Tongue (tissue), 3 donors: ENCODE measurements at places on chromosomes 6 and 20.

- DNase-seq, result no peak
These were observed 133.9 kb downstream of the ZDHHC14 start for GRCh38 chr6:157514659-157515496.

DNA sequence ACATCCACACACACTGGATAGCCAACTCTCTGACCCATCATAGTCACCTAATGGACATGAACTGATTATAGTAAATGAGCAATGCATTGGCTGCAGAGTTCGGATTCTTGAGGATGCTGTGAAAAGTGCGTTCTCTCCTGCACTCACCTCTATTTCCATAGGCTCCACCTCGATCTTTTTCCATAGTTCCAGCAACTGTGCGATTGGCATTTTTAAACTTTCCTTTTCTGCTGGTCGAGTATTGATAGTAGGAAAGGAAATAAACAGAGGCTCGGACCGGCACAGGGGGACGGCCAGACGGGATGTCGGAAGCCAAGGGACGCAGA lies 94.4 kb downstream of the RNASET2 start:
- DNase-seq, result no peak

- no peak for DNase-seq
These were observed 13.7 kb upstream of the ZNF318 start for GRCh38 chr6:43383021-43383667.

DNA sequence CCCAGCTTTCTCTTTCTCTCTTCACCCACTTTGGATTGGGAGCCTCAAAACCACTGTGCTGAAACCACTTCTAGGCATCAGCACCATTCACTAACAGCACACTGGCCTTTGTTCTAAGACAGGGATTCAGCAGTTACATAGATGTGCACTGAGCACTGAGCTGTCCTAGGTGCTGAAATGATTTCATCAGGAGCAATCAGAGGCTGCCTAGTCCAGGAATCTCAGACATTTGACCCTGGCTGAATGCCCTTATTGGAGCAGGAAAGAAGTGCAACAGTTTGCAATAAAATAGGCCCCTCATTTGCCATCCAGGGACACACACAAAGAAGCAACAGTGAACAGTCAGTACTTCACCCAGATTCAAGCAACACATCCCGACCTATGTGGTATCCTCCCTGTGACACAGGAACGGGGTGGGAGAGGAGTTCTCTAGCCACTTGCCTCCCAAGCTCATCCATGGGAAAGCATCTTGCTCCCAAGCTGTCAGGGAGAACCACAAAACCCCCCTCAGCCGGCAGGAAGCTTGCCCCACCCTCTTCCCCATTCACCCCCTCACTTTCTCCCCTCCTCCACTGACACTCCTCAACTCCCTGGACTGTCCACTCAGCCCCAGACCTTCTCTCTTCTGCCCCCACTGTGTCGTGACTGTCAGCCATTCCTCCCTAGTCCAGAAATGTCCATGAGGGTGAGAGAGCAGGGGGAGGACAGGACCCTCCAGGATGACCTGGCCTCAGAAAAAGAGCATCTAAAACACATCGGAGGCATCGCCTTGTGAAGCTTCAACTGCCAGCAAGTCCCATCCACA lies 304.4 kb downstream of the PREX1 start:
- peak; percentile 92 for DNase-seq

DNA sequence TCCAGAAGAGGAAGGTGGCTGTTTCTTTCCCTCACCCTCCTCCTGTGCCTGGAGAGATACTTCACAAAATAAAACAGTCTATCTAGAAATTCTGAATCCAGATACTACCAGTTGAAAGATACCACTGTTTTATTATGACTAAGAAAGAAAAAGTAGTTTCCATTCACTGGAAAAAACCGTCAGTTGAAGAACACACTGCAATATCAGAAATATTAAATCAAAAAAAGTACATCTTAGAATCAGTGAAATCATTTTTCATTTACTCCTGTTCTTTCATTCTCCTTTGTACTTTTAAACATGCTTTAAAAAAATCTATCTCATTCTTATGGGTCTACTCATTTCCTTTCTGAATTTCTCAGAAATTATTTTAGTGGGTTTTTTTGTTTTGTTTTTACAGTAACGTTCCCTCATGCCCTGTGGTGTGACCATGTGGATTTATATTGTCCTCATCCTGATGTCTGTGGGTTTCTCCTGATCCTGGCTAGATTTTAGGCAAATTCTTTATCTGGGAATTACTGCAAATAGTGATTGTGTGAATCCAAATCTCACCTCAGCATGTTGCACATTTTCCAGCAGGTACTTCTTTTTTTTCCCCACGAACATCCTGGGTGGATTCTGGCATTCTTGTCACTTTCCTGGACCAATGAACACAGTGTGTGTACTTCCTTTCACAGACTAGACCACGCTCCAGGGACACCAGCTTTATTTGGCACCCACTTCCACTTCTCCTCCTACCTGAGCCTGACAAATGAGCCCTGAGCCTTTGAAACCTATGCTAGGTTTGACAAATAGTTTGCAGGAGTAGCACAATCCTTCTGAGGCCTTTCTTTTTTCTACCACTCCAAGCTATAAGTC lies 114.0 kb upstream of the LAMP5 start:
- no peak for DNase-seq

DNA sequence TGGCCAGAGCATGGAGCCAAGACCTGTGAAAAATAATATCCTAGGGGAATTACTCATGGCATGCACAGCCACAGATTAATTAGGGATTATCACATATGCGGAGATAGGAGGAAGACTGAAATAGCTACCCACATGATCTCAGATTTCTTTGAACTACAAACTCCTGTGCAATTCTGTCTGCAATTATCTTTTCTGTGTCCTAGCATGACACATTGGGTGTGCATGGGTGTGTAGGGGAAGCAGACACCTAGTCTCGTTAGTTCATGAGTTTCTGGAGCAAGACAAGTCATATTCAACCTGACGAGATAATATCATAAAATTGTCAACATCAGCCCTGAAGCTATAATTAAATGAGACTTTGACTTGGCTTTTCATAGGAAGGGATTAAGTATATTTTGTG lies 3.6 kb upstream of the SLC17A4 start:
- DNase-seq, result no peak

DNA sequence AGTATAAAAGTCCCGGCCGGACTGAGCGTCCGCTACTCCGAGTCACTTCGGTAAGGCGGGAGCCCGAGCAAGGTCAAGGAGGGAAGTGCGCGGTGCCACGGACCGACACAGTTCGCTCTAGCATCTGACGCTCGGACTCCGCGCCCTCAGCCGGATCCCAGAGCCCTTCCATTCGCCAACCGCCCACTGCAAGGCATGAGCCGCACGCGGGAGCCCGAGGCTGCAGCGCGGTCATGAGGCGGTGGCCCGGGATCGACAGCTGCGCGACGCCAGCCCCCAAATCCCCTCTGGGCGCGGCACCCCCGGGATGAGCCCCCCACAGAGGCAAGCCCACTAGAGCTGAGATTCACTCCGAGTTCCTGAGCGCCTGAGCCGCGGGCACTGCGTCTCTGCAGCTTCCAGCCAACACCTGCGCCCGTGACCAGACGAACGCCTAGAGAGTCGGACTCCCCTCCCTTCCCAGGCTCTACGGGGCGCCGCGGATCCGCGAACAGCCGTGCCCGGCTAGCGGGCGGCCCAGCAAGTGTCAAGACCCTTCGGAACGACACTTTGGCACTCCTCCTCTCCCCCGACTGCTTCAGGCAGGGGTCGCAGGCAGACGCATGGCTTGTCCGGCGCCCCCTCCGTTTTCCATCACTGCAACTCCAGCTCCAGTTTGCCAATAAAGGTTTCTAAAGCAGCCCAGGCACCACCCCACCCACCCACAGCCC lies 725 bp upstream of the ISM1 start:
- DNase-seq, result peak; percentile 61

DNA sequence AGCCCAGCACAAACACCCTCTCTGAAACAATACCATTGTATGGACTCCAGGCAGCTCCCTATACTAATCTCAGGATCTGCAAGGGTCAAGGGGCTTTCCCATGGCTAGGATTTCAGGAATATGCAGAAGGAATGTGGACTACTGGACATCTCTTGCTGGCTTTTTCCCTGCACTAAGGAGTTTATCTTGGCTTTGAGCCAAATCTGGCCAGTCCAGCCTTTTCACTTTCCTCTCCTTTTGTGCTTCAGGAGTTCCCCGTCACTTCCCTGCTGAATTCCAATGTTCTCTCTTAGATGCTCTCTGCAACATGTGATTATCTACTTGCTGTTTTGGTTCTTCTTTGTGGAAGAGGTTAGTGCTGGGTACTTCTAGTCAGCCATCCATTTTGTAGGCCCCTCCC lies 568.2 kb downstream of the HDGFL1 start:
- no peak for DNase-seq
